PC-9 (cell line): ENCODE measurements at places on chromosomes 3 and 15.
A peak's percentile ranks its signal among the peaks of the same experiment; 100 is the strongest.

DNA sequence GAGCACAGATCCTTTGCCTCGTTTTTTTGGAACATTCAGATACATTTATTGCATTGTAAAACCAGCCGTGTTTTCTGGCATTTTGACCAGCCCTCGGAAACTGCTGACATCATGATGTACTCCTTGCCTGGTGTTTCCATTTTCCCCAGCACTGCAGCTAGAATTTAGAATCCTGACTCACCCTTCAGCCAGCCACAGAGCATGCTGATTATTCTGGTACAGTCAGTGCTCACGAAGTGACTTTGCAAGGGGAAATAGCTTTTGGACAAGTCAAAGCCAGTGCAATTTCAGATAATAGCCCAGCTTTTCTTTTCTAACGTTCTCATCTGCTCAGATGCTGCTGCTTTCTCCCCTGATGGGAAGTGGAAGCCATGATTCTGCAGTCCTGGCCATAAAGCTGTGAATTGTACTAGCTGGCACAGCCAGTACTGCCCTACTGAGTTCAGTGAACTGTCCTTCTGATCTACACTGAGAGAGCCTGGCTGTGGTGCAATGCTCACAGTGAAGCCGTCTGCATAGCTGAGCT is 12.1 kb upstream of the CNBP start:
- peak overlapping the region; percentile 10; the same call in 1 of the 2 replicates for H3K4me3 ChIP-seq
- DNase-seq = peak; percentile 57
- peak overlapping the region; percentile 71 for H3K27ac ChIP-seq
- H3K36me3 ChIP-seq = no peaks in the 10 kb centered on the region
- no peaks in the 10 kb centered on the region for H3K27me3 ChIP-seq

- H3K27me3 ChIP-seq = no peaks in the 10 kb centered on the region
- no peak overlapping the region for H3K27ac ChIP-seq
- no peak overlapping the region for H3K4me3 ChIP-seq
- no peaks in the 10 kb centered on the region for H3K36me3 ChIP-seq
- no peak for DNase-seq
- no peaks in the 10 kb centered on the region for H3K4me1 ChIP-seq
Observed at GRCh38 chr3:30501526-30501925, 104.9 kb upstream of the TGFBR2 start.

- no peak overlapping the region for H3K27ac ChIP-seq
- H3K36me3 ChIP-seq = no peaks in the 10 kb centered on the region
- no peaks in the 10 kb centered on the region for H3K27me3 ChIP-seq
- no peak for DNase-seq
Observed at GRCh38 chr3:42667523-42668412, 14.3 kb downstream of the ZBTB47 start.

DNA sequence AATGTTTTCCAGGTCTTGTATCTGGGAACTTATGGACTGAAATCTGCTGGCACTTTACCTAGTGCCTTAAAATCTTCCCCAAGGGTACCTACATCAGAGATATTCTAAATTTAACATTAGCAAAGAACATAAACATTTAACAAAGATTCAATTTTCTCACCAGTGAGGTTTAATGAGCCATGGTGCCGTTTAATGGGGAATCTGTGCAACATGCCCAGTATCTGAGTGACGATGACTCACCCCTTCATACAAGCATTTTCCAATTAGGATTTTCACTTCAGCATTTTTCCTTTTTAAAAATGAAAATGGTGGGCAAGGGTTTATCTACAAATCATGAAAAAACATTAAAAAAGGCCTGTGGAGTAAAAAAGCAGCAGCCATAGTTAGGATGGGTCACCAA is 189.4 kb downstream of the SLC9A9 start:
- no peak overlapping the region for H3K27ac ChIP-seq
- H3K4me1 ChIP-seq = no peaks in the 10 kb centered on the region
- no peak for DNase-seq
- H3K4me3 ChIP-seq = no peak overlapping the region
- H3K36me3 ChIP-seq = no peaks in the 10 kb centered on the region
